ENCODE measurements at places on chromosomes 5 and 9.
A peak's percentile ranks its signal among the peaks of the same experiment; 100 is the strongest.

GRCh38 chr5:147737921-147738320 is 44.6 kb downstream of the JAKMIP2 start:
- DNase-seq: no peak

- no peak for DNase-seq
Observed at GRCh38 chr5:154214371-154215106, 24.0 kb downstream of the GALNT10 start.

DNA sequence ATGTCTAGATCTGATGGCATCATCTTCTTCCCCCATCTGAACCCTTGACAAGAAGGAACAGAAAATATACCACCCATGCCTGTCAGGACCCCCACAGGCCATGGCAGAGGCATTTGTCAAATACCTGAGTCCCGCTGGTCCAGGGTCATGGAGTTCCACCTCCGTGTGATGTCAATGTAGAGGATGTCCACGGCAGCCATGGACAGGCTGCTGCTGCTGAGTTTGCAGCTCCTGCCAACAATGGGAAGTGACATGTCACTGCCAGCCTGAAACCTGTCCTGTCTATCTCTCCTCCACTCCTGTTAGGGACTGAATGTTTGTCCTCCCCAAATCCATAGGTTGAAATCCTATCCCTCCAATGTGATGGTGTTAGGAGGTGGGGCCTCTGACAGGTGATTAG is 208.8 kb downstream of the DAB2IP start:
- DNase-seq: no peak

DNA sequence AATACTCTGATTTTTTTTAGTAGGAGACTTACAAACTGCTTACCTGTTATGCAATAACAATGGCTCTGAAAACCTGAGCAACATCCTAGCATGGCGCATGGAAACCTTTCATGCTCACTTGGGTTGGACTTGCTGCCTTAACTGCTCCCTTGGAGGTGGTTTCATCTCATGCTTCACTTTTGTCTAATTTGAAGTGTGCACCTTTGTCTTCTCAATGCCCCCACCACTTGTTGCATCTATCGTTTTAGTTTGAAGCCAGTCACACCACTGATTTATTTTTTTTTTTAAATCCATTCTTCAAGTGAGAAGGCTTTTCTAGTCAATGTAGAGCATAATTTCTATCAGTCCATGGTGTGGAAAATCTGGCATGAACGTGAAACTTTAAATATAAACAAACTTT is 63.2 kb downstream of the CFAP90 start:
- DNase-seq: no peak

- DNase-seq: no peak
Observed at GRCh38 chr5:54942064-54942778, 43.2 kb downstream of the ESM1 start.

GRCh38 chr5:73952872-73953271 is 326.9 kb downstream of the ARHGEF28 start:
- no peak for DNase-seq

DNA sequence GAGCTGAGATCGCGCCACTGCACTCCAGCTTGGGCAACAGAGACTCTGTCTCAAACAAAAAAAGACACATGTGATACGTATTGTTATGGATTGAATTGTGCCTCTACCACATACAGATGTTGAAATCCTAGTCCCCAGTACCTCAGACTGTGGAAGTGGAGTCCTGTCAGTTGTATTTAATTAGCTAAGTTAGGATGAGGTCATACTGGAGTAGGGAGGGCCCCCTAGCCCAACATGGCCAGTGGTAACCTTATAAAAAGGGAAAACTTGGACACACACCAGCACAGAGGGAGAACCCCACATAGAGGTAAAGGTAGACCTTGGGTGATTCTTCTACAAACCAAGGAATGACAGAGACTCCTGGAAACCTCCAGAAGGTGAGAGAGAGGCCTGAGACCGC is 119.8 kb downstream of the GADD45G start:
- no peak for DNase-seq

- DNase-seq: no peak
Observed at GRCh38 chr9:93033531-93033930, 25.0 kb upstream of the SUSD3 start.

GRCh38 chr5:170722316-170722715 is 61.2 kb upstream of the GABRP start:
- DNase-seq: no peak

DNA sequence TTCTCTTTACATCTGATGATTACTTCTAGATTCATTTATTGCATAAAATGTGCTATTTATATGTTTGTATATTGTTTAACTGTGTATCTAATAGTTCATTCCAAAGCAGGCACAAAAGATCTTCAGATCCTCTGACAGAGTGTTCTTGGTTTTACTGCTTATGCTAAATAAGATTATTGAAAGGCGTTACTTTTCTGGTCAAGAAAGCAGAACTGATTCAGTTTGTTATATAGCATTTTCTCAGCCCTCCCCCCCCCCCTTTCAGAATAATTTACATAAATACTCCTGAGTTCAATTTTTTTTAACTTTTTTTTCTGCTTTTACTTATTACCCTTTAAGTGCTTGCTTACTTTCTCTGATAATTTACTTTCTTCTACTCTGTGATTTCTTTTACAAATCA is 15.4 kb downstream of the CDC42SE2 start:
- no peak for DNase-seq

- no peak for DNase-seq
Observed at GRCh38 chr5:27318701-27319100, 280.3 kb upstream of the CDH9 start.

DNA sequence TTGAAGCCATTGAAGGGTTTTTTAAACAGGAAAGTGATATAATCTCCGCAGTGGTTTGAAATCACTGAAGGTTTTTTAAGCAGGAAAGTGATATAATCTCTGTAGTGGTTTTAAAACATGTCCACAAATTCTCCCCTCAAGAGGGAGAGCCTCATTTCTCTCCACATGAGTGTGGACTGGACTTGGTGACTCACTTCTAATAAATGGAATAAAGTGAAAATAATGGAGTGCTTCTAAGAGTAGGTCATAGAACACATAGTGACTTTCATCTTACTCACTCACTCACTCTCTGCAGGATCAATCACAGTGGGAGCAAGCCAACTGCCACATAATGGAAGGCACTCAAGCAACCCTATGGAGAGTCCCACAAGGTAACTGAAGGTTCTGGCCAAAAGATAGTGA is 12.0 kb downstream of the CTNNAL1 start:
- DNase-seq: no peak

- DNase-seq: no peak
Observed at GRCh38 chr5:53087621-53088121, 21.9 kb downstream of the MOCS2 start.

DNA sequence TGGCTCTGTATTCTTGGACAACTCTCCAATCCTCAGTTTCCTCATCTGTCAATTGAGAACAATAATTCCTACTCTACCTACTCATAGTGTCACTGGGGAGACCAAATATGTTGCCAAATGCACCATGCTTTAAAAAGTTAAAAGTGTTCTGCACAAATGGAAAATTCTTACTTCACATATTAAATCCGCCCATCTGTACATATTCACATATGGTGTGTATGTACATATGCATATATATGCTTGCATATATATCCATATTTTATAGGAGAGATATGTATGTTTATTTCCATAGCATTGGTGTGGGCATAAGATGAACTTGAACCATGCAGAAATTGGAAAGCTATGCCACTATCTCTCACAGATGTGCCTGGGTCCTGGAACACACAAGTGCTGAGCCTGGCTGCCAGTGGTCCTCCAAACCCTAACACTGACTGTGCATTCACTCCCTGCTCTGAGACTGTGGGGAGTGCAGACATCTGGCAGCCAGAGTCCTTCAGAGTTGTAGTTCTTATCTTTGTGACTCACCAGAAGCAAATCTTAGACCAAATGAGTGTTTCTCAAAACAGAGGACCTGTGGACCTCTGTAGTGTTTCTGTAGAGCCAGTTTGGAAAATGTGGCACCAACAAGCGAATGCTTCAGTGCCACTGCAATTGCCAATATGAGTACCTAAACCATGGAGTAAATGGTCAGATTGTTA is 168.7 kb downstream of the GRIA1 start:
- DNase-seq: peak; percentile 61

GRCh38 chr5:5043346-5043745 is 96.8 kb upstream of the ADAMTS16 start:
- no peak for DNase-seq

- no peak for DNase-seq
Observed at GRCh38 chr9:4805191-4805918, 12.6 kb downstream of the RCL1 start.

GRCh38 chr5:123805300-123805699 is 293.3 kb downstream of the CSNK1G3 start:
- DNase-seq: no peak

GRCh38 chr5:160263326-160263855 is 34.1 kb downstream of the FABP6 start:
- no peak for DNase-seq

GRCh38 chr5:37015795-37016666 is 139.5 kb downstream of the NIPBL start:
- no peak for DNase-seq

DNA sequence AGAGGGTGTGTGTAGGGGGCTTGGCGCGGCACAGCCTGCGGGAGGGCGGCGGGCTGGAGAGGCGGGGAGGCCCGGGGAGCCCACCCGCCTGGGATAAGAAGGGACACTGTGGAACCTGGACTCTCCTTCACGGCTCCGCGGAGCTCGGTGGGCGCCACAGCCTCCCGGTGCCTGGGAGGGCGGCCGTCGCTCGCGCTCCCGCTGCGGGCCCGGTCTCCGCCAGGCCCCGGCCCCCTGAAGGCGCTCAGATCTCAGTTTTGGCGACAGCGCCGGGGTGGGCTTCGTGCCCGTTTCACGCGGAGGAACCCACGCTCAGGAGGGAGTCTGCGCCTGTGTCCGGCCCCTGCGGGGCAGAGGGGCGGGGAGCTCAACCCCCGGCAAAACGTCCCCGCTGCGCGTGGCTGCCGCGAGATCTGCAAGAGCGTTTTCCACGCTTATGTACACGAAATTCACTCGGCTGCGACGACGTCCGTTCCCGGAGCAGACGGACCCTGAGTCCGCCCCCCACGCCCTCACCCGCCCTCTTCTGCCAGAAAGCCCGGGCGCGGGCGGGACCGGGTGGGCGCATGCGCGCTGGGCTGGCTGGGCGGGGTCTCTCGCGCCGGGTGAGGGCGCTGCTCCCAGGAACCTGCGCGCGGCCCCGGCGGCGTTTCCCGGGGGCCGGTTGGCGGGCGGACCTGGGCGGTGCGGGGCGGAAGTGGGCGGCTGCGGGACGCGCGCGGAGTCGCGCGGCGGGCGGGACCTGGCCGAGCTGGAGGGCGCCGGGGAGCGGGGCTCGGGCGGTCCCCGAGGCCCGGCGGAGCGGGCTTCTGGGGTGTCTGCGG is at the start of gene NELFB:
Gene NELFB (plus strand): TSS at position 704 of the 824 bp plus-strand sequence.
- peak; percentile 91 for DNase-seq

GRCh38 chr5:145915970-145916638 is 20.3 kb upstream of the SH3RF2 start:
- DNase-seq: no peak

GRCh38 chr9:25570802-25571201 is 107.4 kb downstream of the TUSC1 start:
- DNase-seq: no peak

DNA sequence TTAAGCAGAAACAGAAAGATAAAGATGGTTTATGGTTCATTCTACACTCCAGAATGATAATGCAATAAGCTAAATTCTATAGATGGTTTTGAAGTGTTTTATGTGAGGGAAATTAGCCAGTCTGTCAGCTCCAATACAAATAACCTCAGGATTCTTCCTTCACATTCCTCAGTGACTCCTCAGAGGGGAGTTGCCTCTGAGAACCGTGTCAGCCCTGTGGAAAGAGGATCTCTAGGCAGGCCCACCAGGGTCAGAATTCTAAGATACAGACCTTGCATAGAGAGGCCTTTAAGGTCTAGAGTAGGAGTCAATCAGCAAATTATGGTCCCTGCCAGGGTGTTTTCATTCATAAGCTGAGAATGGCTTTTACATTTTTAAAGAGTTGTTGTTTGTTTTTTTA is 26.6 kb downstream of the RUSC2 start:
- no peak for DNase-seq

GRCh38 chr5:128962211-128962610 is 3.1 kb upstream of the SLC27A6 start:
- DNase-seq: no peak

GRCh38 chr5:96125231-96125891 is 163.7 kb upstream of the ELL2 start:
- DNase-seq: no peak

- DNase-seq: no peak
Observed at GRCh38 chr5:122774519-122774860, 390 bp upstream of the SNX2 start.
